ENCODE measurements at places on chromosomes 13 and 19. TPM values are rescaled to one million over a fixed set of nuclear protein-coding genes. Genes with fewer than 3 reads are reported as not detected.

TMEM221 gene
- not detected for total RNA-seq

CEACAM6 gene
- total RNA-seq, result 0.23 TPM

ITGBL1 gene
- 2.8 TPM for total RNA-seq

ZNF814 gene
- 5.2 TPM for total RNA-seq
